ENCODE measurements at places on chromosomes 3 and 15.

- DNase-seq: no peak
These were observed 2.4 kb downstream of the MUC4 start for GRCh38 chr3:195809291-195809785.

DNA sequence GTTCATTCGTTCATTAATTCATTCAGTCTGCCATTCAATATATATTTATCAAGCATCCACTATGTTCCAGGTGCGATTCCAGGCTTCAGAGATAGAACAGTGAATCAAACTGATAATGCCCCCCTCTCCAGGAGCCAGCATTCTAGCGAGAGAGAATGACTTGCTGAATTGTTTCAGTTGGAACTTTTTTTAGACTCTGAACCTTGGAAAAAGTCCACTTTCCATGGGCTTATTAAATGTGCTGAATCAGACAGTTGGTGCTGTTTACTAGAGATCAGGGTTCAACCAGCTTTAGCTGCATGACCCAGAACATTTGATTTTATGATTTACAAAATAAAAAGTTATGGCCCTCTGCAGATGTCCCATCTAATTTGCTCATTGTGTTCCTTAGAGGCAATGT is 213.2 kb downstream of the THSD4 start:
- DNase-seq: no peak

DNA sequence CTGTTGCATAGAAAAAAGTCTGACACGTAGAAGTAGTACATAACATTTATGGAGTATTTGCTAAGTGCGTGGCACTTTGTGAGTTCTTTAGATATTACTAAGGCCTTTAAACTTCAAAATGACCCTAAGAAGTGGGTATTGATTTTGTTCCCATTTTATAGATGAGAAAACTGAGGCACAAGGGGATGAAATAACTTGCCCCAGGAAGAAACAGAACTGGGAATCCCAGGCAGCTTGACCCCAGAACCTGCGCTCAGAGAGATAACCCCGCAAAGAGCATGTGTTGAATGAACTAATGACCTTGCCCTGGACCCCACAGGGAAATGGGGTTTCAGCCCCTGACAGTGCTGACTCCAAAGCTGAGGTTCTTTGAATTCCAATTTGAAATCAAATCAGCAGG is 30.5 kb upstream of the CCDC174 start:
- DNase-seq: no peak

DNA sequence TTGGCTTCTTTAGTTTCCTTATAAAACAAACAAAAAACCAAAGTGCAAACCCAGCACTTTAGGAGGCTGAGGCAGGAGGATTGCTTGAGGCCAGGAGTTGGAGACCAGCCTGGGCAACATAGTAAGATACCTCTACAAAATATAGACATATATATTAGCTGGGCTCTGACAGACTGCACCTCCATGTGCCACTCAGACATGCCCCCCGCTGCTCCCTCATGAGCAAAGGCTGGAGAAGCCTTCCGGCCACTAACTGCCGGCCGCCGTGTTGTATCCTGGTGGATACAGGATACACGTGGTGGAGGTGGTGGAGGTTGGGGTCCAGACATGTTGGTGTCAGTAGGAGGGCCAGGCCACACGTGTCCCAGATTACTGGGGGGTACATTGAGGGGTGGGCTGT is 29.4 kb upstream of the CCR4 start:
- no peak for DNase-seq

DNA sequence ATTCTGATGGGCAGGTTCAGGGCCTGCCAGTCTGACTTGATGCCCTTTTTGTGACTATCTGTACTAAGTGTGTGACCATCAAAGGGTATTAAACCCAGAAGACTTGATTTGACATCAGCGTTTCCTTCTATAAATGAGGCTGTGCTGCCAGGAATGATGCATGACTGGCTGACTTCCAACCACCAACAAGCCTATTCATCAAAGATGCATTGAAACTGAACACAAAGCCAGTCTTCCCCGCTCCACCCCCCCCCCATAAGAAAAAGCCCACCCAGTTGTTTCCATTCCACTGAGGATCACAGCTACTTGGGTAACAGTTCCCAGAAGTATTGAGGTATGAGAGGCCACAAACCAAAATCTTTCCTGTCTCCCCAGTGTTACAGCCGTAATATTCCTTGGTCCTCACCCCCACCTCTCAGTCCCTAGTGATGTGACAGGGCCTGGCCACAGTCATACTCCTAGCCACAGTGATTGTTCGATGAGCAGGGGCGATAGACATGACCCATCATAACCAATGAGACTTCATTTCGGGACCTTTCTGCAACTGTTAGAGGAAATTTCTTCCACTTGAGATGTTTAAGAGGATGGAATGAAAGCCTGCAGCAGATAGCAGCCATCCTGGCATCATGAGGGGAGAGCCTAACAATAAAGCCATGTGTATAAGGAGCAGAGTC is 22.6 kb downstream of the SH3BP5 start:
- DNase-seq: no peak

DNA sequence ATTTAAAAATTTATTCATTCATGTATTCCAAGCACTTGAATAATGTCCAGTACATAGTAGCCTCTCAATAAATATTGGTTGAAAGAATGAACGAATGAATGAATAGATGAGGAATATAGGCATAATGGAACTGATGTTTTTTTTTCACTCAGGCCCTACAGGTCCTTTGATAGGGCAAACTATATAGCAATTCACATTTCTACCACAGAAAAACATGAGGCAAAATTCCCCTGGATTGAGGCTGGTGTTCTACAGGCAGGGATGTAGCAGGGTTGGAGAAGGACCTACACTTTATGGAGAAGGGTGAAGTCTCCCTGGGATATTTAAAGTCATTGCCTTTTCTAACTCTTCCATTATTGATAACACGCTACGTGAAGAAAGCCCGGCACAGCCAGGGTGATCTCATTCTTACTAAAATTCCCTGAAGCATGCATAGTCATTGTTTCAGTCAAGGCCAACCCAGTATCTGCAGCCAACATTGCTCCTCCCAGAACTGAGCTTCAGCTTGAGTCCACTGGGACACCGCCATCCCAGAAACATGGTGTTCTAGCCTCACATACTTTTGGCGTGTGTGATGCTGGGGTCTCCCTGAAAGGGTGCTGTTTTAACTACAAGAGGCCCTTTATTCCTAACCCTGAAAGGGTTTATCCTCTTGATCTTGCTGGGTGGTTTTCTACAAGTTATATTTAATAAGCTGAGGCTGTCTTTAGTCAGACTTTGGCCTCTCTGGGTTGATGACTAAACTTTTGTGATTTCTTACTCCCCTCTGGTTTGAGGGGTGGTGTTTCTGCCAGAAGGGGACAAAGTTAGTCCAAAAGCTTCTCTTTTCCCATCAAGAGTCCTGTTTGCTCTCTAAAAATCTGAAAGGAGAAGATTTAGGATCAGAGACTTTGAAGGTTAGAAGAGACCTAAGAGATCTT is 25.9 kb upstream of the FBN1 start:
- DNase-seq: no peak

GRCh38 chr15:72570059-72570458 is 84.4 kb upstream of the GOLGA6B start:
- no peak for DNase-seq

DNA sequence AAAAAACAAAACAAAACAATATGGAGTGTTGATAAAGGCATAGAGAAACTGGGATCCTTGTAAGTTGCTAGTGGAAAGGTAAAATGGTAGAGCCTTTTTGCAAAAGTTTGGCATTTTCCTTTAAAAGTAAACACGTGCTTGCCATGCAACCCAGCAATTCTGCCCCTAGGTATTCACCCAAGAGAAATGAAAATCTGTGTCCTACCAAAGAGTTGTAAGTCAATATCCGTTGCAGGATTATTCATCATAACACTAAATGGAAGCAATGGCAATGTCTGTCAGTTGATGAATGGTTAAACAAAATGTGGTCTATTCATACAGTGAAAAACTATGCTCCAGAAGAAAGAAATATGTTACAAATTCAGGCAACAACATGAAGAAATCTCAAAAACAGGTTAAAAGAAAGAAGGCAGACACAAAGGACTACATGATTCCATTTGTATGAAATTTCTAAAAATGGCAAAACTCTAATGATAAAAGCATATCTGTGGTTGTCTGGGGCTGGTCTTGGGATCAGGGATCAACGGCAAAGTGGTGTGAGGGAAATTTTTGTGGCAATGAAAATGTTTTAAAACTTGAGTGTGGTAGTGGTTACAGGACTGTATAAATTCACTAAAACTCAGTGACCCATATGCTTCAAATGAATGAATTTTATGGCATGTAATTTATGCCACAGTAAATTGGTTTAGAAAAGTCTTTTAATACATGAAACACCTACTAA is 229.6 kb downstream of the OPA1 start:
- no peak for DNase-seq

GRCh38 chr3:126887686-126888085 is 95.2 kb upstream of the PLXNA1 start:
- DNase-seq: no peak

All from T-helper 9 cell (primary cell).